ENCODE measurements at places on chromosomes 16 and 17. TPM values are rescaled to one million over a fixed set of nuclear protein-coding genes. Genes with fewer than 3 reads are reported as not detected.

DNA sequence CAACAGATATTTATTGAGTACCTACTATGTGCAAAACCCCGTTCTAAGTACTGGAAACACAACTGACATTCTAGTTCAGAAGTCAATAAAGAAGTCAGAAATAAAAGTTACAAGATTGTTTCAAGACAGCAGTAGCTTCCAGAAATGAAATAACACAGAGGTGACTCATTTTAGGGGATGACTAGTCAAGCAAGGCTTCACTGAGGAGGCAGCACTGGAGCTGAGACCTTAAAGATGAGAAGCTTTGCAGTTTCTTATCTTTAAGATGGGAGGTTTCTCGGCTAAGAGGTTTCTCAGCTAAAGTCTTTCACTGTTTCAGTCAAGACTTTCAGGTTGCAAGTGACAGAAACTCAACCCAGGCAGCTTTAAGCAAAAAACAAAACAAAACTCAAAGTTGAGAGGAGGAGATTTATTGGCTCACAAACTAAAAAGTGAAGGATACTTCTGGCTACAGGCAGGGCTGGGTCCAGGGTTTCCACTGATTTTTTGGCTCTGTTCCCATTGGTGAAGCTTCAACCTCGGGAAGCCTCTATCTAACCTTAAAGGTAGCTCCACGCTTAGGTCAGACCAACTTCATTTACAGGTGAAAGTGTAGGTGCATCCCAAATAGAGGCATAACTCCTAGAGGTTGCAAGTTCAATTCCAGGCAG lies 7.4 kb upstream of the MMP2 start:
- peak; percentile 77 for DNase-seq

DNA sequence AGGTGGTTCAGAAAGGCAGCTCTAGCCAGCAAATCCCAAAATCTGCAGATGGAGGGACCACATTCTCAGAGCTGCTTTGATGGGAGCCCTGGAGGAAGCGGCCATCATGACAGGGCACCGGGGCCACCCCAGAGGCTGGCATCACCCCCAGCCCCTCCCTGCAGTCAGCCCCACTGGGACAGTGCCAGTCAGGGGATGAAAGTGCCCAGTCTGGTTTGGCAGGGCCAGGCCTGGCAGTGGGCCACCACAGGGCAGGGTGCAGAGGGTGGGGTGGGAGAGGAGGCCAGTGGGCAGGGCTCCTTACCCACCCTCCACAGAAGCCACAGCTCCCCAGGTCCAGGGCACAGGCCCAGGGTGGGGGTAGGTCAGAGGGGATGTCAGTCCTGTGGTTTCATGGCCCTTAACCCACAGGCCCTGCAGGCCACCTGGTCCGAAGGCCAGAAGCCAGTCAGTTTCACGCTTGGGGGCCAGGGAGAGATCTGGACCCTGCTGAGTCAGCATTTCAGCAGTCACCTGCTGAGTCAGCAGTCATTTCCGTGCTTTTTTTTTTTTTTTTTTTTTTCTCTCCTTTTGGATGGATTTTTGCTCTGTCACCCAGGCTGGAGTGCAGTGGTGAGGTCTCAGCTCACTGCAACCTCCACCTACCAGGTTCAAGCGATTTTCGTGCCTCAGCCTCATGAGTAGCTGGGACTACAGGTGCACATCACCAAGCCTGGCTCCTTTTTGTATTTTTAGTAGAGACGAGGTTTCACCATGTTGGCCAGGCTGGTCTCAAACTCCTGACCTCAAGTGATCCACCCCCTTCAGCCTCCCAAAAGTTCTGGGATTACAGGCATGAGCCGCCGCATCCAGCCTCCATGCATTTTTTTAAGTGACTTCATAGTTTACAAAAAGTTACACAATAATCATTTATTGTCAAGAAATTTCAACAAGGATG lies 10.4 kb downstream of the SLC25A10 start:
- DNase-seq: no peak

GRCh38 chr17:9905902-9906301 lies 831 bp upstream of the RCVRN start:
- peak; percentile 20 for DNase-seq

DNA sequence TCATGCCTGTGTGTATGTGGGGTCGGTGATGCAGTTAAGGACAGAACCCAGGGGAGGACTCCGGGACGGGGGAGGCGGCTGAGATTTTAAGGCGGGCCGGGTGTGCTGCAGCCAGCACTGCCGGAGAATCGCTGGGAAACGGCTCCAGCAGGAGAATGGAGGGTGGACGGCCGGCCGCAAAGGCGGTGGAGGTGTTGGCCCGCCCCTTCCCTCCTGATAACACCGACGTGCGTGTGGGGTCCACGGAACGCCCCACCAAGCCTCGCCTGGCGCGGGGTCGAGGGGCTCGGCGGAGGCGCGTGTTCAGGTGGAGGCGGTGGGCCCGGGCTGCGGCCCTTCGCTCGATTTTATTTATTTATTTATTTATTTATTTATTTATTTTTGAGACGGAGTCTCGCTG lies 633 bp downstream of the ZNF843 start:
- DNase-seq: no peak

DNA sequence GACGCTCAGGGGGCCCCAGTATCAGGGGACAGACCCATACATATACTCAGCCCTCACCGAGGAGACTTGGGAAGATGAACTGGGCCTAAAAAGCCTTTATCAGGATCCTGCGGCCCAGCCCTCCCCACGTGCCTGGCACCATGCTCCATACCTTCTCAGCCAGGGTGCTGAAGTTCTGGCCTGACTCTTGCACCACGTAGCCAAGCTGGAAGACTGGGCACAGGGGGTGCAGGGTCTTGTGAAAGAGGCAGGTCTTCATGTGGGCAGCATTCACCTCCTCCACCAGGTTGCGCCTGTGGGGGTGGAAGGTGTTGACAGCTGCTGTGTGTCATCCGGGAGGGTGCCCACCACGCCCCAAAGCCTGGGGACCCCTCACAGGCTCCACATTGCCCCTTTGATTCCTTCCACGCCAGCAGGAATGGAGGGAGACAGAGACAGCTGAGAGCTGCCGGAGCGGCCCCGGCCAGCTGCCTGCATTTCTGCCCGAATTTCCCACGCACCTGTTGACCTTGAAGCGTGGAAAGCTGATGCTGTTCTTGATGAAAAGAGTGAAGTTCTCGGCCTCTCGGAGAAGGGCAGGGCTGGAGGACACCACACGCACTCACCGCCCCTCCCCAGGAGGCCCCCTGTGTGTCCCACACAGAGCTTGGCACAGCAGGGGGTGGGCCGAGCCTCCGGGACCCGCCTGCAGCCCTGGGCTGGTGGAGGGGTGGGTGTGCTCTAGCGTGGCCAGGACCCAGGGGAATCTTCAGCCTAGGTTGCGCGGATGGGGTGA lies 10.4 kb upstream of the CAMKK1 start:
- no peak for DNase-seq

DNA sequence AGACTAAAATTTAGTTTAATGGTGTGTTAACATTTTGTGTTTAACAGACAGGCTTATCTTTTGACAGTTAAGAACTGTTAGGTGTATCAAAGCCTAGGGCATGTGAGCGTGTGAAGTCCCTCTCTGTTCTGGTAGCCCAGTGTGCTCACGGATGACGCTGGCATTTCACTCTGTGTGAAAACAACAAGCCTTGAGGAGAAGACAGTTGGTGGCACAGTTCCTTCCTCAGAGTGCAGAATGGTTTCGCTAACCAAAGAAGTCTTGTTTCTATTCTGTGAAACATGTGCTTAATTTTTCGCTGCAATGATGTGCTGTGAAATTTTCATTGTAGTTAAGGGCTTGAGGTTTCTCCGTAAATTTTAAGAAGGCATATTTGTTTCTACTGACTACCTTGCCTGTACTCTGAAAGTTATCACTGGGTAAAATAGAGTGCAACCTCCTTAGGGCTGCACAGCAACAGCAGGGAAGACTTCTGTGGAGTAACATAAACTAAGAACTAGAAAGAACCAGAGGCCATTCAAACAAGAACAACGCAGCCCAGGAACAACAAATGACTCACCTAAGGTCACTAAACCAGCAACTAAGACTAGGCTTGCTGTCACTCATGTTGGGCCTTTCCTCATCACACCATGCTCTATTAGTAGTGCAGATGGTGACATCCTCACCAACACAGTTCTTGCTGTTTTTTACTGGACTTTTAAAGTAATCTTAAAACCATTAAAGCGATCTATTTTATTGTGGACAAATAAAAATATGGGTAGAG lies 33.4 kb downstream of the BRD7 start:
- no peak for DNase-seq

DNA sequence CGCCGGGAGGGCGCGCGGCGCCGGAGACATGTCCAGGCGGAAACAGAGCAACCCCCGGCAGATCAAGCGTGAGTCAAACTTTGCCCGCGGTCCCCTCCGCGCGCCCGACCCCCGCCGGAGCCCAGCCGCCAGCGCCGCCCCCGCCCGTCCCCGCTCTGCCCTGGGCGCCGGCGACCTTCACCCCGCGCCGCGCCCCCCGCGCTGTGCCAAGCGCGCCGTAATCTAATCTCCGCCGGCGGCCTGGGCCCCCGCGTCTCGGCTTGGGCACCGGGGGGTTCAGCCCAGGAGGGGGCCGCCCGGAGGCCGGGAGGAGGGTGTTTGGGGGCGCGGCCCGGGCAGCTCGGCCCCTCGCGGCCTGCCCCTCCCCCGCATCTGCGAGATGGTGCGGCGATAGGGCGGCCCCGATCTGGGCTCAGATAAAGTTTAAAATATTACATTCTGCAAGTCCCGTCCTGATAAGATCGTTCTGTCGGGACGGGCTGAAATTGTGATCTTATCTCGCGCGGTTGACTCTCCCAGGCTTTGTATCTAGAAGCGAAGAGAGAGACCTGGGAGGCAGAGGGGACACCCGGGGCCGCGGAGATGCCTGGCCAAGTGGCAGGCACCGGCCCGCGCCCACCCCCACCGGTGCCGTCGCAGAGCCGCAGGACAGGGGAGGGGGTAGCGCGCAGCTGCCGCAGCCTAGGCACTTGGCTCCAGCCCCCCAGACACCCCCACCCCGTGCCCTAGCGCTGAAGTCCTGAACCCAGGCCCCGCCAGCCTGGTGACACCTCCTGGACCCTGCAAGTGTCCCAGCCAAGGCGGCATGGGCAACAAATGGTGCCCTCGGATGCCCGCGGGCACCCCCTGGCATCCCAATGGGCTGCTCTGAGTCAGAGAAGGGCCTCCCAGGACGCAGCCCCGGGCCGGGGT lies 787 bp downstream of the ZFPM1 start:
- peak; percentile 35 for DNase-seq

The SMIM36 gene
- total RNA-seq: not detected
